ENCODE measurements at places on chromosomes 13 and 19.
A peak's percentile ranks its signal among the peaks of the same experiment; 100 is the strongest.

DNA sequence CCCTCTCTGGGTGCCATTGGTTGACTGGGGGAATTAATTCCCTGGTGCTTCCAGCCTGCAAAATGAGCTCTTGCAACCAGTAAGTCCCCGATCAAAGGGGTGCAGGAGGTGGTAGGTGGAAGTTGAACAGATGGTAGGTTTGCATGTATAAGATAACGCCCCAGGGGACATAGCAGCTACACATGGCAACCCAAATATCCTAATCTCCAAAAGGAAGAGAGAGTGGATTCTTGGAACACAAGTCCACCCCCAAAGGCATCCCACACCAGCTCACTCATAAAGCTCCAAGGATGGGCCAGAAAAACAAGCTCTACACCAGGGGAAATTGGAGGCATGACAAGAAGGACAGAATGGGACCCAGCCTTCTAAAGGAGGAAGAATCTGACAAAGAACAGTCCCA is 4.8 kb downstream of the CD209 start:
- no peak for DNase-seq

GRCh38 chr13:109427148-109427547 is 359.2 kb downstream of the IRS2 start:
- no peak for DNase-seq

DNA sequence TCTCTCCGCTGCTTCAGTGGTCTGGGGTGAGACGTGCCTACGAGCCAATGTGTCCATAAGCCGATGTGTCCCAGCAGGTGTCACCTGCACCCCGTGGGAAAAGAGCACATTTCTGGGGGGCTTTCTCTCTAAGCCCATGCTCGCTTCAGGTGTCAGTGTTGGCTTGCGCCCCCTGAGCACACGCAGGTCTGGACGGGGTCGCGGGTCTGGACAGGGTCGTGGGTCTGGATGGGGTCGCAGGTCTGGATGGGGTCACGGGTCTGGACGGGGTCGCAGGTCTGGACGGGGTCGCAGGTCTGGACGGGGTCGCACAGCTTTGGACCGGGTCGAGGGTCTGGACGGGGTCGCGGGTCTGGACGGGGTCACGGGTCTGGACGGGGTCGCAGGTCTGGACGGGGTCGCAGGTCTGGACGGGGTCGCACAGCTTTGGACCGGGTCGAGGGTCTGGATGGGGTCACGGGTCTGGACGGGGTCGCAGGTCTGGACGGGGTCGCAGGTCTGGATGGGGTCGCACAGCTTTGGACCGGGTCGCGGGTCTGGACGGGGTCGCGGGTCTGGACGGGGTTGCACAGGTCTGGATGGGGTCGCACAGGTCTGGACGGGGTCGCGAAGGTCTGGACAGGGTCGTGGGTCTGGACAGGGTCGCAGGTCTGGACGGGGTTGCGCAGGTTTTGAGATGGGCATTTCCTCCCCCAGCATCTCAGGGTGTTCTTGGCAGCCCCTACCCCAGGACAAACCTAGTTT is 24.5 kb upstream of the TFDP1 start:
- no peak for DNase-seq

DNA sequence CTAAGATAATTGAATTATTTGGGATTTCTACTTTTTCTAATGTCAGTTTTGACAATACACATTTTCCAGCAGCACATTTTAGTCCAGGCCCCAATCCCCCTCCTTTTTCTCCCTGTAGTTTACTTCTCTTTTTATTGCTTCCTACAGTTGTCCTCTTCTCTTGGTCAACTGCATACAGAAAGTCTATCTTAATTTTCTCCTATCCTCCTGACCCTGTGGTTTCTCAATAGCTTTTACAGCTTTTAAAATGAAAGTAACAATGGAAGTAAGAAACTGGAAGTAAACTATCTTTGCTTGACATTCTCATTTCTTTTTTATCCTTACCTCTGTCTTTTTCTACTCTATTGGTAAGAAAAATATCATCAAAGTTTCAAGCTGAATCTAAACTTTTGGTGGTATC is 106.5 kb upstream of the OXGR1 start:
- DNase-seq, result no peak

GRCh38 chr13:66139250-66139649 is 1090.9 kb downstream of the PCDH9 start:
- no peak for DNase-seq

DNA sequence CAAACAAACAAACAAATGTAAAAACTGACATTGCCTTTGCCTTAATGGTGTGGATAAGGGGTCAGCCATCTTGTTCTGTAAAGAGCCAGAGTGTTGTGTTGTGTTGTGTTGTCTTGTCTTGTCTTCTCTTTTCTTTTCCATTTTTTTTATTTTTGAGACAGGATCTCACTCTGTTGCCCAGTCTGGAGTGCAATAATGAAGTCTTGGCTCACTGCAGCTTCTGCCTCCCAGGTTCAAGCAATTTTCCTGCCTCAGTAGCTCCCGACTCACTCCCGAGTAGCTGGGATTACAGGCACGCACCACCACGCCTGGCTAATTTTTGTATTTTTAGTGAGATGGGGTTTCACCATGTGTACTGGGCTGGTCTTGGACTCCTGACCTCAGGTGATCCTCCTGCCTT is 27.8 kb downstream of the TIMM13 start:
- DNase-seq, result no peak

DNA sequence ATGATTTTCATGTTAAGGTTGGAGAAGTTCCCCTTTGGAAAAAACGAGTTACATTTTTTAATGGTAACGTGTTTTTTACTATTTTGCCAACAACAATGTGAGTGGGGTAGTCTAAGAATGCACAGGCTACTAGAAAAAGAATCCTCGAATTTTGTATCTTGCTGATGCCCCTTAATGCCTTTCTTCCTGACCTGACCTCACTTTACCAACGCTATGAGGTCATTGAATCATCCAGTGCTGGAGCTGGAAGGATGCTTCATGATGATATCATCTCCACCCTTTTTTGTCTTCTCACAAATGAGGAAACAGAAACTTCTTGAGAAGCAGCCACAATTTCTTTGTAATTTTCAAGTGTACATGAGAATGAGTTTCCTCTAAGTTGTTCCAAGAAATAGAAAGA is 8.2 kb upstream of the UBL3 start:
- no peak for DNase-seq

DNA sequence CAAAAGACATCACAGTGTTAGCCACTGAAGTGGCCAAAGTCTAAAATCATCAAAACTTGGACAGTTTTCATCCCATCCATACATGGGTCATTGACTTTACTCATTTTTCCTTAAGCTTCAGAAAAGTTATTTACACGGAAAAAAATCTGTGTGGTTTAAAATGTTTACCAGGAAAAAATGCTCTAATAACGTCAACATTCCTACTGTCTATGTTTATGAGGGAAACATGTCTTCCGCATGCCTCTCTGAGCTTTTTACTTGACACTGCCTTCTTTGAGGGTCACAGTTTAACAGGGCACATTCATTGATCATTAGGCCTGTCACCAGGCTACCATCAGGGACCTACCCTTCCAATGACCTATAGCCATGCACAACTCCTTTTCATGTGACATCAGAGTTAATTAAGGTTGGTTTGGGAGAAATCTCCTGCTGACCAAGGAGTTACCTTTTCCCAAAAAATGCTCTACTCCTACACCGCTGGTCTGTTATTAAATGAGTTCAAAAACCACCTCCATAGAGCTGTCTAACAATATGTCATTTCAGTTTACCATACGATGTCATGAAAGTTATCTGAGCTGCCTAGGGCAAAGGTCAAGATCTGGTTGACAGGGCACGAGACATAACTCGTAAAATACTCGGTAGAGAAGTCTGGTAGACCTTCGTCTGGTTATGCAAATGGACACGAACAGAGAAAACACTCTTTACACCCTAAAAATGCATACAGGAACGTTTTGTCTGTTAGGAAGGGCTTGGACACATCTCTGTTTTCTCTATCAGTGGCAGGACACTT is 17.8 kb downstream of the FLT1 start:
- DNase-seq, result no peak

DNA sequence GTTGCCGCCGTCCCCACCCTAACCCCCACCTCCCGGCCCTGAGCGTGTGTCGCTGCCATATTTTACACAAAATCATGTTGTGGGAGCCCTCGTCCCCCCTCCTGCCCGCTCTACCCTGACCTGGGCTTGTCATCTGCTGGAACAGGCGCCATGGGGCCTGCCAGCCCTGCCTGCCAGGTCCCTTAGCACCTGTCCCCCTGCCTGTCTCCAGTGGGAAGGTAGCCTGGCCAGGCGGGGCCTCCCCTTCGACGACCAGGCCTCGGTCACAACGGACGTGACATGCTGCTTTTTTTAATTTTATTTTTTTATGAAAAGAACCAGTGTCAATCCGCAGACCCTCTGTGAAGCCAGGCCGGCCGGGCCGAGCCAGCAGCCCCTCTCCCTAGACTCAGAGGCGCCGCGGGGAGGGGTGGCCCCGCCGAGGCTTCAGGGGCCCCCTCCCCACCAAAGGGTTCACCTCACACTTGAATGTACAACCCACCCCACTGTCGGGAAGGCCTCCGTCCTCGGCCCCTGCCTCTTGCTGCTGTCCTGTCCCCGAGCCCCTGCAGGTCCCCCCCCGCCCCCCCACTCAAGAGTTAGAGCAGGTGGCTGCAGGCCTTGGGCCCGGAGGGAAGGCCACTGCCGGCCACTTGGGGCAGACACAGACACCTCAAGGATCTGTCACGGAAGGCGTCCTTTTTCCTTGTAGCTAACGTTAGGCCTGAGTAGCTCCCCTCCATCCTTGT is 6.4 kb downstream of the YIPF2 start:
- no peak for DNase-seq

GRCh38 chr13:96898212-96898611 is 96.1 kb downstream of the OXGR1 start:
- DNase-seq, result no peak

GRCh38 chr13:64130600-64130999 is 2715.0 kb upstream of the PCDH20 start:
- DNase-seq, result no peak

DNA sequence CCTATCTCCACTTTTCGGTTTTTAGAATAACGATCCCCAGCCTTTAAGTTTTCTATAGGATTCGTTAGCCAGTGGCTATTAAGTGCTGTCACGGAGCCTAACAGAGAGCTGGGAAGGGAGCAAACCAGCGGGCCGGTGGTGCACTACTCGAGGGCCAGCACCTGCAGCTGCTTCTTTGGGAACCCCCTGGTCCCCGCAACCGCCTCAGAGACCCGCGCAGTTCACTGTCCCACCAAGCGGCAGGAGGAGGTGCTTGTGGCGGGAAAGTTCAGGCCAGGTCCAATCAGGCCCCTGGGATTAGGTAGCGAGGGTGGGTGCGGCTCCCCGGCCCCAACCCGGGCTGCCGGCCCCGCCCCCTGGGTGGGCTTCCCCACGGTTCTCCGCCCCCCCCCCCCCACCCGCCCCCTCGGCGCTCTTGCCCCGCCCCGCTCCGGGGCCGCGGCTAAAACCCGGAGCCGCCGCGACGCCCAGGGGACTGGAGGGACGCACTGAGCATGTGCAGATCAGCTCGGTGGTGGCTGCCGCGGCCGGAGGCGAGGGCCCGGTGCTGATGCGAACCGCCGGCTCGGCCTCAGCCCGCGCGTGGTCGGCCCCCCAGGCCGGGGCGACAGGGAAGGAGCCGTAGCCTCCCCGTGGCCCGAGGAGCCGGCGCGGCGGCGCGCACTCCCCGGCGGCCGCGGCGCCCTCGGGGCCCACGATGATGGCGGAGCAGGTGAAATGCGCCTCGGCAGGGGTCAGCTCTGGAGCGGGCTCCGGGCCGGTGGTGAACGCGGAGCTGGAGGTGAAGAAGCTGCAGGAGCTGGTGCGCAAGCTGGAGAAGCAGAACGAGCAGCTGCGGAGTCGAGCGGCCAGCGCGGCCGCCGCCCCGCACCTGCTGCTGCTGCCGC is at the start of gene SLAIN1:
Gene SLAIN1 (plus strand): TSS at position 471 of the 887 bp plus-strand sequence. CDS start 227 bp downstream, at position 698.
- peak; percentile 93 for DNase-seq

Data from hematopoietic multipotent progenitor cell treated with erythropoietin and hydrocortisone succinate and interleukin-3 and kit ligand, for 4 days (in vitro differentiated cells).